ENCODE measurements at places on chromosomes 13 and 19. TPM values are rescaled to one million over a fixed set of nuclear protein-coding genes. Genes with fewer than 3 reads are reported as not detected.

DNA sequence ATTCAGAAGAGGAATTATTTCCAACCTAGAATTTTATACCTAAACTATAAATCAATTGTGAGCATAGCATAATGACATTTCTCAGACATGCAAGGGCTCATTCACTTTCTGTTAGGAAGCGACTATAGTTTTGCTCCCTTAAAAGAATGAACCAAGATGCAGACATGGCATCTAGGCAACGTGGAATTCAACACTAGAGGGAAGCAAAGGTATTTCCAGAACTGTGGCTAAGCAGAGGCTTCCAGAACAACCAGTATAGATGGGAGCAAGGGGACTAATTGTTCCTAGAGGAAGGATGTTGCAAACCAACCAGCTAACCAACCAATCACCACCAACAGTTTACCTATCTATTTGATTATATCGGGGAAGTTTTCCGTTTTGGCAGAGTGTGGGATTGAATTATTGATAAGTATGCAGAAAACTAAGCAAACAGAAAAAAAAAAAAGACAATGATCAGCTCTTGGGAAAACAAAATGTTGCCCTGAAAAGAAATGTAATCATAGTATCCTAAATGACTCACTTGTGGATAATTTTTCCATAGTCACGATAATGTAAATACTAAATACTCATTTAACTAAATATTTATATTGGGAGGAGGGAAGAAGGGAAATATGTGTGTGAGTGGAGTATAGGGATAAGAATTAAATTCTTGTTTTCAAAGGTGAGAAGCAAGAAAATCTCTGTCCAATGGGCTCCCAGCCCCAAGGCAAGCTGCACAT, 21.1 kb downstream of the ARL11 start:
- DNase-seq = no peak

GRCh38 chr13:79497852-79498251, 16.9 kb downstream of the NDFIP2 start:
- no peak for DNase-seq

- DNase-seq = no peak
Observed at GRCh38 chr13:29301027-29301426, 294.5 kb downstream of the SLC7A1 start.

PSG11 gene
- not detected for total RNA-seq

Data from MG63 (cell line).